Cerebellar cortex (tissue), 1 donor: ENCODE measurements at places on chromosomes 16 and 17.
A peak's percentile ranks its signal among the peaks of the same experiment; 100 is the strongest.

- DNase-seq = no peak
Measured at GRCh38 chr16:59905606-59906005, 1171.5 kb upstream of the GOT2 start.

DNA sequence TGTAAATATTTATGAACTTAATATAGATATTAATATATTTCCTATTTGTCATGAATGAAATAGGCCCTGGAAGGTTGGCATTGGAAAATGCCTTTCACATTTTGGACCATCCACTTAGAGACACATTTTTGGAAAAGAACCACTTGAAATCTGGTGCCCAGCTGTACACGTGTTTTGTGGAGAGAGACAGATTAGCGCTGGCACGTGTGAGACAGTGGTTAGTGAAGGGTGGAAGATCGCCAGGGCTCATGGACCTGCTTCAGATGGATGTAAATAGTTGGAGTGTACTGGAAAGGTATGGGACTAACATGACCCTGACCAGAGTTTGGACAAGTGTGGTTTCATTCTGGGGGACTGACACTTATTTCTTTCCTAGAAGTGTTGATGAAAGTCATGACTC is 222.9 kb downstream of the PRKCA start:
- no peak for DNase-seq

GRCh38 chr16:24113115-24113745 is 142.9 kb upstream of the CACNG3 start:
- no peak for DNase-seq

DNA sequence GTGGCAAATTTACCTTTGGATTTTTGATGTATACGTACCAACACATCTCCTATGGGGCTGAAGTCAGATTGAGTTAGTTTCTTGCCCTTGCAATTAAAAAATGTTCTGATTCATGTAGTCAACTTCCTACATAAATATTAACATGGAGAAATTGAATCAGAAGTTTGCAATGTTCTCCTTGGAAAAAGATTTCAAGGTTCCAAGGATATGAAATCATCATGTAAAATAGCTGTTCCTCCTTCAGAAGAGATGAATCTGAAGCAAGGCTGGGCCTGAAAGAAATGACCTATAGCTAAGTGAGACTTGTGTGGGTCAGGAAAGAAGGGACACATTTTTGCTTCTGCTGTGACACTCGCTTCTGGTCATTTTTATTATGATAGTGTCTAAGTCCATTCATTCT is 131.7 kb downstream of the RGS9 start:
- DNase-seq = no peak

- peak; percentile 70 for DNase-seq
Measured at GRCh38 chr17:58755577-58756245, at the start of gene PPM1E. Gene PPM1E, plus strand, starts transcription at chr17:58755854.

DNA sequence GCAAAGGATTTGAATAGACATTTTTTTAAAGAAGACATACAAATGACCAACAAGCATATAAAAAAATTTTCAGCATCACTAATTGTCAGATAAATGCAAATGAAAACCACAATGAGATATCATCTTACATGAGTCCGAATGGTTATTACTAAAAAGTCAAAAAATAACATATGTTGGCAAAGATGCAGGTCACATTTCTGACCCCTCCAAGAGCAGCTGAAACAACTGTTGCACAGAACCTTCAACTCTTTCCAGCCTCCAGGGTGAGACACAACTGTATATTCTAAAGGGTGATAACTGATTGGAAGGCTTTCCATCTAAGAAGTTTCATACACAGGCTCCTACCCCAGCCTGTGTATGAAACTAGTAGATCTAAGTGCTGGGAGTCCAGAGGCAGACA is 51.9 kb downstream of the SLFN5 start:
- DNase-seq = no peak

GRCh38 chr16:54318941-54319340 is 32.4 kb upstream of the IRX3 start:
- no peak for DNase-seq

DNA sequence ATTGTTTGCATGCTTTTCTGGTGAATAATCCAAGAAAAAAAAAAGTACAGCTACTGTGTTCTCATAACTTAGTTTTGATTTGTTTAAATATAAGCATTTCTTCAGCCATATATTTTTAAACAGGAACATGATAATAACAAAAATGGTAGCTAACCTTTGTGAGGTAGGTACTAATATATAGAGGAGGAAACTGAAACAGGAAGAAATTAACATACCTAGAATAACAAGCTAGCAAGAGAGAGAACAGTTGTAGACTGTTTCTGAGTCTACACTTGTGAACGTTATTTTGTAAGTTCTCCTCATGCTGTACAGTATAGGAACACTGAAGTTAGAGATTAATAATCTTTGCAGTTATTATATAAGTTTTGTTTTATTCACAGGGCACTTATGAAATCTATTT is 49.3 kb downstream of the NSRP1 start:
- DNase-seq = no peak

- DNase-seq = no peak
Measured at GRCh38 chr16:50977138-50977537, 173.9 kb downstream of the SALL1 start.

- DNase-seq = peak; percentile 82
Measured at GRCh38 chr17:77449908-77450741, 309.4 kb downstream of the SEC14L1 start.

GRCh38 chr16:82081264-82081663 is 46.2 kb downstream of the HSD17B2 start:
- DNase-seq = no peak

- no peak for DNase-seq
Measured at GRCh38 chr16:27579087-27579980, 29.4 kb downstream of the KATNIP start.

DNA sequence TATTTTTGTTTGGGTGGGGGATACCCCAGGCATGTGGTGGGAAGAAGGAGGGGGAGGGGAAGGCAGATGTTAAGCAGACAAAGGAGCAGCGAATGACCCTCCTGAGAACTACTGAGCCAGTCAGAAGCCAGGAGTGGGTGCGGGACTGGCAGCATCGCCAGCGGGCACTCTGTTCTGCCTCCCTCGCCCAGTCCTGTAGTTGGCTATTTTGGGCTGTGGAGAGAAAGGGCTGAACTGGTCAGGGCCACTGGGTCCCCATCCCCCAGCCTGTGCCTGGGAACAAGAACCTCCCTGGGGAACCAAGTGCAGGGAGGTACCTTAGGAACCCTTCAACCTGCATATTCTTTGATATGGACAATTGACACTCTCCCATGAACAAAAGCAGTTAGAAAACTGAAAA is 6.4 kb downstream of the LRRC3C start:
- no peak for DNase-seq

DNA sequence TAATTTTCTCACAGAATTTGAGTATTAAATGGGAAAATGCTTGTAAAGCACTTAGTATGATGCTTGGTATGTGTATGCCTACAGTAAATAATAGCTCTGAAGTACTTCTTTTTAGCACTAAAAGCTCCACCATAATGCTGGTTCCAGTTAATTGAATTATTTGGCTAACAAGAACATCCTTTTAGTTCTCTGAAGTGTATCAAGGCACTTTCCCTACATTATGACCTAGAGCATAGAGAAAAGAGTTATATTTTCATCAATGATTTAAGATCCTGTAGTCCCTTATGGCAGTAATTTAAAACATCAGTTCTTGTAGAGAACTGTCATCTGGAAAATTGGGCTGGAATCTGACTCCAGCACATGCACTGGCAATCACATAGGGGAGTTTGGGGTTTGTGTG is 21.9 kb upstream of the PHAF1 start:
- no peak for DNase-seq

- DNase-seq = no peak
Measured at GRCh38 chr16:19885451-19886072, 914 bp upstream of the GPRC5B start.

DNA sequence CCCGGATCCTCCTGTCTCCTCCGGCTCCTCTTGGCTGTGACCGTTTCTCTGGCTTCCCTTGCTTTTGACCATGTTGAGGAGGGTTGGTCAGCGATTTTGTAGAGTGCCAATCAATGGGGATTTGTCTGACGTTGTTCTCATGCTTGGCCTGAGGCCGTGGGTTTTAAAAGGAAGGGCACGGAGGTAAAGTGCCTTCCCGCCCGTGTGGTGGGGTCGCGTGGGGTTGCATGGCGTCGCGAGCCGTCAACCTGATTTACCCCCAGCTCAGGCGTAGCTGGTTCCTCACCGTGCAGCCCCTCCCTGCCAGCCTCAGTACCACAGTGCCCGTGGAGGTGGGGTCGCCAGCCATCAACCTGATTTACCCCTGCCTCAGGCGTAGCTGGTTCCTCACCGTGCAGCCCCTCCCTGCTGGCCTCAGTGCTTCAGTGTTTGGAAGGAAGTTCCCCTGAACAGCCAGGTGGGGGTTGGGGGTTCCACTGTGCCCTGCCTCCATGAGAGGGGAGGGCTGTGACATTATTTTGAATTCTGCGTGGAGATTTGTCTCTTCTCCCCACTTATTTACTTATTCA is 5.0 kb downstream of the TPSAB1 start:
- DNase-seq = no peak
